Stimulated activated CD4-positive, alpha-beta T cell treated with anti-CD3 and anti-CD28 coated beads, Interleukin-1b, Interleukin-23, amount 100 ng/mL, for 24 hours (primary cell): ENCODE measurements at places on chromosomes 12 and 14.

- no peak for DNase-seq
Observed at GRCh38 chr12:49684310-49684854, 22.8 kb downstream of the FMNL3 start.

DNA sequence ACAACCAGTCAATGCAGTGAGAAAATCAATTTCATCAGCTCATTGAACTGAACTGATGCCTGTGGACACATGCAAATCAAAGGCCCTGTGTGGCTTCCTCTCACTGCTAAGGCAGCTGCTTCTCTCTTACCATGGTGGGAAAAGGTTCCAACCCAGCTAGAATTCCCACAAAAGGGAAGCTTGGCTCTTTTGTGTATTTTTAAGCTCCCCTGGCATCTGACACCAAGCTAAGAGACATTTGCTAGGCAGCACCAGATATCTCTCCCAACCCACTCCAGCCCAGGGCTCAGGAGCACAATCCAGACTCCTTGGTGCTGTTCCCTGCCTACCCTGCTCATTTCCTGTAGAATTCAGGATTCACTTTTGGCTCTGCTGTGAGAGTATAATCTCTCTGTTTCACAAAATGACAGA, 129.6 kb downstream of the GXYLT1 start:
- no peak for DNase-seq

GRCh38 chr14:23816371-23816770, 137.2 kb upstream of the DHRS4 start:
- no peak for DNase-seq

- DNase-seq, result no peak
Observed at GRCh38 chr14:38238878-38239277, 17.0 kb downstream of the CLEC14A start.

DNA sequence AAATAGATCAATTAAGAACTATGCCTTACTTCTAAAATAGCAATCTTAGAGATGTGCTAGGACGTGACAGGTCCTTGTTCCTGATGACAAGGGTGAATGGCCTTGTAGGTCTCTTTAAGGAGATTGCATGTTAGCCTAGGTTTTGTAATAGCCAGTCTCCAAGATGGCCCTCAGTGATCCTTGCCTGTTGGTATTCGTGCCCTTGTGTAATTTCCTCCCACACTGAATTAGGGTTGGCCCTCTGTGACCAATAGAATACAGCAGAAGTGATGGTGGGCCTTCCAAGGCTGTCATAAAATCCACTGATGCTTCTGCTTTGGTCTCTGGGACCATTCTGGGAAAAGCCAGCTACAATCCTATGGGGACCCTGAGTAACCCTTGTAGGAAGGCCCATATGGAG, 38.2 kb upstream of the SNX6 start:
- no peak for DNase-seq

DNA sequence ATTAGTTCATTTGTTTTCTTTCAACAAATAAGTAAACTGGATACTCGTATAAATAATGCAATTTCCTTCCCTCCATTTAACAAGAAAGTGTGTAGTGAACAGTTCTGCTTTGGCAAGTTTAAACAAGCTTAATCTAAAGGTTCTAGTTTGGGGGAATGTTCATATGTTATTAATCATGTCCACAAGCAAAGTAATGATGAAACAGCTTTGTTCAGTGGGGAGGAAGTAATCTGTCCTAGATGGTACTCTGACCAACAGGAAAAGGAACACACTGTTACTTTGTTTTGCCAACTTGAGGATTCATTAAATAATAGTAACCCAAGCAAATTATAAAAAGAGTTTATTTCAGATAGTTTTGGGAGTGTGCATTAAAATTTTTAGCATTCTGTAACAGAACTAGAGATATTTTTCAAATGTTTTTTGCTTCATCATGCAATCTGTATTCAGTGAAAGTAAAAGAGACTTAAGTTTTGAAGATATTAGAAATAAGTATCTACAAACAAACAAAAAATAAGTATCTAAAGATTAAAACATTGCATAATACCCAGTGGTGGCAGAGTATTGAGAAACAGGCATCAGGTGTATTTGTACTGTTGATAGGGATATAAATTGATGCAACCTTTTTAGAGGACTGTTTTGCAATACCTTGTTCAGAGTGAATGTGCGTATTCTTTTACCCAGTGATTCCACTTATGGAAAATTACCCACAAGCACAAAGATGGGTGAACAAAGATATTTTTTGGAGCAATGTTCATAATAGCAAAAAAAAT, 61.1 kb downstream of the RAB35 start:
- DNase-seq, result no peak

DNA sequence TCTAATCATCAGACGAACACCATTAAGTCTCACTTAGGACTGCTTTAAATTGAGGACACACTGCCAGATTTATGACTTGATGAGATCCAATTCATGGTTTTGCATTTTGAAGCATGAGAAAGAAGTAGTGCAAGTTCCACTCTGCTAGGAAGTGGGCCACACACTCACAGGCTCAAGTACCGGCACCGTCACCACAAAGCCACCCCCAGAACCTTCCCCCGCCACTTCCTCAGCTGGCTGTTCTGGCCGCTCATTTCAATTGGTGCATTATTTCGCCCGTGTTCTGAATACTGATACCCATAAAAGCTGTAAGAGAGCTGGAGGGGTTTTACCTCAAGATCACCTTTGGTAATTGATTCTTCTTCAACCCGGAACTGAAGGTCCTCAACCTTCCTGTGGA, 70.1 kb downstream of the CLIP1 start:
- DNase-seq, result no peak

DNA sequence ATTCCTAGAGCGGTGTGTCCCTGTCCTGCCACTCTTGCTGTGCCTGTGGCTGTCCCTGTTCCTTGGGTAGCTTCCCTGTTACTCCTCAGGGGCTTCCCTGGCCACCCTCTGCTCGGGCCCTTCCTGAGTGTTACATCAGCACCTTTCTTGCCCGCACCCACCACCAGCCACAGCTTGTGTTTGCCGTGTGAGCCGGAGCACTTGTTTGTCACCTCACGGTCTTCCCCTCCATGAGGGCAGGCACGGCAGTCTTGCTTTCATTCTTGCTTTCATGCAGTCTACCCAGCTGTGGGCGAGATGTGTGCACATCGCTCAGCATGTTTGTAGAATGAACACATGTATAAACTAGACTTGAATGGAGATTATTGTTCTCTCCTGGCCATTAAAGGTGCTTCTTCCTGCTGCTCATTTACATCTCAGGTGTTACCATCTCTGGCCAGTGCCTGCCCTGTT, 42.0 kb downstream of the TRAF3 start:
- peak; percentile 65 for DNase-seq

DNA sequence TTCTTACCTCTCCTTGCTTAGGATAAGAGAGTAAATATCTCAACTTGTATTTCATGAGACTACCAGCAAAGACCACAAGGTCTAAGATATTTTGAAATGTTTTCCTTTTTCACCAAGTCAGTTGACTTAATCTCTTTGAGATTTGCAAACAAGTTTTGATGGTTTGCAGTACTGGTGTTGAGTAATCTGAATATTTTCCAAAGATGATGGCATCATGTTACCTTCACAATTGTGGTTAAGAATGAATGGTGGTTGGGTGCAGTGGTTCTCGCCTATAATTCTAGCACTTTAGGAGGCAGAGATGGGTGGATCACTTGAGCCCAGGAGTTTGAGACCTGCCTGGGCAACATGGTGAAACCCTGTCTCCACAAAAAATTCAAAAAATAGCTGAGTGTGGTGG, 225.7 kb downstream of the TMTC2 start:
- DNase-seq, result no peak
